ENCODE measurements at places on chromosomes 1 and 21.

- no peak for DNase-seq
These were observed 27.5 kb upstream of the ATF3 start for GRCh38 chr1:212581034-212581433.

- DNase-seq = no peak
These were observed 761.0 kb upstream of the CXADR start for GRCh38 chr21:16751695-16752474.

- no peak for DNase-seq
These were observed 24.1 kb downstream of the THRAP3 start for GRCh38 chr1:36248250-36248894.

GRCh38 chr1:191993549-191993948 is 164.7 kb upstream of the RGS18 start:
- DNase-seq = no peak

DNA sequence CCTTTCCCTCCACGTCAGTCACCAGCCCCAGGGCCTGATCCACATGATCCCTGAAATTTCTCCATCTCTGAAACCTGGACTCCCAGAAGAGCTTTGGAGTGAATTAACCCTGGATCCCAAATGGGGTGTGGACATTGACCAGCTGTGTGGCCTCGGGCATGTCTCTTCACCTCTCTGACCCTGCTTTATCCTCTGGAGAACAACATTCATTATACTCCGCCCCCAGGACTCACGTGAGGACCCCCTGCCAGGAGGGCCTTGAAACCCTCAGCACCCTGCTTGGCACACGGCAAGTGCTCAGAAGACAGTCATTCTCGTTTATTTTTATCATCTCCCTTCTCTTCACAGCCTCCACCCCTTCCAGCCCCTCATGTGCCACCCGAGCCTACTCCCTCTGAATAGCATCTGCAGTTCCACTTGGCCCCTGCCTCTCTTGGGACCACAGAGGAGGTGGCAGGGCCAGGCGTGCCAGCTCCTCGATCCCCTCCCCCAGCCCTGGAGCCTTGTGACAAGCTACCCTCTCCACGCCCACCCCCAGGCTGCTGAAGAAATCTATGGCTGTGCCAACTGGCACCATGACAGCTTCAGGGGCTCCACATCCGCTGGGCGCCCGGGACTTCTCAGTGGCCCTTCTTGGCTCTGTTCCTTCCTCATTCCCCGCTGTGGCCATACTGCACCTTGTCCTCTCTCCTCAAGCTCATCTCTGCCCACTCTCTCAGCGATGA is 18.0 kb downstream of the ADGRB2 start:
- DNase-seq = no peak

GRCh38 chr1:168110896-168111545 is 25.7 kb downstream of the GPR161 start:
- no peak for DNase-seq

GRCh38 chr1:20215716-20216115 is 29.4 kb upstream of the PLA2G2C start:
- DNase-seq = no peak

- no peak for DNase-seq
These were observed 5.5 kb downstream of the KIF26B start for GRCh38 chr1:245160288-245160687.
